ENCODE measurements at places on chromosomes 11 and 22. TPM values are rescaled to one million over a fixed set of nuclear protein-coding genes. Genes with fewer than 3 reads are reported as not detected.

DNA sequence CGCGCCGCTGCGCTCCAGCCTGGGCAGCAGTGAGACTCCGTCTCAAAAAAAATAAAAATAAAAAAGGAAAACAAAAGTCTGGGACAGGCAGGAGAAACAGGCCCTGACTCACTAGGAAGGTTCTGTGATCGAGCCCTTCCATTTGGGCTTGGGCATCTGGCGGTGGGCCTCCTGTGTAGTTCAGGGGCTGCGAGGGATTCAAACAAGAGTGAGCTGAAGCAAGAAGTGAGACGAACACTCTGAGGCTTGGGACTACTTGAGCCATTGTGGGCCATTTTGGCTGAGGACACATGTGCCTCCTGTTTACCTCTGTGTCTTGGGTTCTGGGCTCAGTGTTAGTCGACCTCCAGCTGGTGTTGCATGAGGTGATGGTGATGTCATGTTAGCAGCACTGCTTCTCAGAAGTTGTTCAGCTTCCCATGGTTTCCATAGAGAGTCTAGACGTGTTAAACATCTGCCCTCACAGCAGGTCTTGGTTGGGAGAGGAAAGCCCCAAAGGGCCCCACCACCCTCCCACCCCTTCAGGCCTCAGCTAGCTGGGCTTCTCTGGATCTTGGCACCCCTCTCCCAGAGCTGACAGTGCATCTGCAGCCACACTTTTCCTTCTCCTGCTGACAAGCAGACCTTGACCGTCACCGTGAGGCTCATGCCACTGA lies 57.8 kb downstream of the MED15 start:
- no peak overlapping the region for H3K4me3 ChIP-seq
- H3K36me3 ChIP-seq = peaks cover 92% of the 10 kb centered on the region

GRCh38 chr11:73186294-73186850 lies 31.7 kb upstream of the P2RY2 start:
- no peak for DNase-seq
- H3K36me3 ChIP-seq = no peaks in the 10 kb centered on the region

- peak within 1 kb of the TSS; percentile 86 for H3K27ac ChIP-seq
- H3K4me1 ChIP-seq = peaks cover 42% of the 10 kb centered on the region
- H3K4me3 ChIP-seq = peak within 1 kb of the TSS; percentile 62
- peak; percentile 94 for DNase-seq
- H3K36me3 ChIP-seq = no peaks in the 10 kb centered on the region
- no peaks in the 10 kb centered on the region for H3K27me3 ChIP-seq
Observed at GRCh38 chr11:3854977-3855807, at the start of gene STIM1. Gene STIM1 (plus strand): TSS chr11:3855664. CDS start chr11:3856271, 607 bp downstream.

GRCh38 chr11:132358573-132358953 lies 988.1 kb downstream of the NTM start:
- no peaks in the 10 kb centered on the region for H3K4me1 ChIP-seq
- no peak overlapping the region for H3K4me3 ChIP-seq
- no peak for DNase-seq
- H3K27me3 ChIP-seq = no peaks in the 10 kb centered on the region
- no peak overlapping the region for H3K27ac ChIP-seq
- H3K36me3 ChIP-seq = no peaks in the 10 kb centered on the region

GRCh38 chr22:37996079-37996478 lies 11.7 kb upstream of the SOX10 start:
- H3K27ac ChIP-seq = no peak overlapping the region
- no peaks in the 10 kb centered on the region for H3K36me3 ChIP-seq
- no peaks in the 10 kb centered on the region for H3K27me3 ChIP-seq
- H3K4me1 ChIP-seq = no peaks in the 10 kb centered on the region

The PATE4 gene
- not detected for total RNA-seq

The KCNJ11 gene
- total RNA-seq = 3.3 TPM

The CBX7 gene
- total RNA-seq = 4.1 TPM

Data from K562 (cell line).